ENCODE measurements at places on chromosomes 11 and 22.

DNA sequence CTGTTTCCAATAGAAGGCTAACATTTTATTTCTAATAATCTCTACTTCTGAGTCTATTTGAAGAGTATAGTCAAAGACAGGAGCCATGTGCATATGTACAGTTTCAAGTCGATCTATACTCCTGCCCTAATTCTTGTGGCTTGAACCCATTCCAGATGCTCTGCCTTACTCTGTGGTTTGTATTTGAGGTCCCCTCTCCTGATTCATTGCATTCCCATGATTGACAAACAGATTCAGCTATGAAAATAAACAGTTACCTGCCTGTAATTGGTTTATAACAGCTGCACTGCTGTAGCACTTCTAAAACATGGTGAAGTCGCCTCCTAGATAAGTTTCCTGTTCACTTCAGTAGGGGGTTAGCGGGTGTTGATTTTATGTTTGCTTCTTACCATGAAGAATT lies 138.7 kb downstream of the SOX6 start:
- DNase-seq = no peak

- DNase-seq = no peak
Measured at GRCh38 chr11:23674866-23675265, 814.6 kb upstream of the CCDC179 start.

GRCh38 chr11:77067861-77068443 lies 1.2 kb downstream of the CAPN5 start:
- DNase-seq = peak; percentile 18

- peak; percentile 20 for DNase-seq
Measured at GRCh38 chr11:85685820-85686459, at the start of gene CCDC89. Gene CCDC89, minus strand, starts transcription at chr11:85686195. Its CDS starts 65 bp downstream, at chr11:85686130.

DNA sequence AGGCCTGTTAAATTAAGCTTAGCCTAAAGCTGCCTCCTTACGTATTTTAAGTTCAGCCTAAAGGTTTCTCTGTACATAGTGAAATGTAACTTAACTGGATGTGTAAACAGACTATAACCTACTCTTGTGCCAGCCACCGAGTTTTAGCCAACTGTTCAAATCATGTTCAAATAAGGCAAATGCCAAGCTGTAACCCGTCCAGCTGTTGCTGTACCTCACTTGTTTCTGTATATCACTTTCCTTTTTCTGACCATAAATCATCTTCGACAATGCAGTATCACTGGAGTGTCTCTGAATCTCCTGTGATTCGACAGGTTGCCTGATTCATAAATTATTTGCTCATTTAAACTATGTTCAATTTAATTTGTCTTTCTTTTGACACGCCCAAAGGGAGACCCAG lies 4.0 kb upstream of the PLAAT5 start:
- DNase-seq = no peak

- DNase-seq = no peak
Measured at GRCh38 chr11:69055598-69056516, 7.1 kb downstream of the TPCN2 start.

- DNase-seq = no peak
Measured at GRCh38 chr22:33073989-33074418, 15.8 kb upstream of the SYN3 start.

GRCh38 chr11:66118847-66119246 lies 48.8 kb downstream of the PACS1 start:
- no peak for DNase-seq

- DNase-seq = no peak
Measured at GRCh38 chr11:112248201-112248600, 12.5 kb downstream of the PLET1 start.

GRCh38 chr22:28715611-28716010 lies 26.0 kb downstream of the CHEK2 start:
- no peak for DNase-seq

DNA sequence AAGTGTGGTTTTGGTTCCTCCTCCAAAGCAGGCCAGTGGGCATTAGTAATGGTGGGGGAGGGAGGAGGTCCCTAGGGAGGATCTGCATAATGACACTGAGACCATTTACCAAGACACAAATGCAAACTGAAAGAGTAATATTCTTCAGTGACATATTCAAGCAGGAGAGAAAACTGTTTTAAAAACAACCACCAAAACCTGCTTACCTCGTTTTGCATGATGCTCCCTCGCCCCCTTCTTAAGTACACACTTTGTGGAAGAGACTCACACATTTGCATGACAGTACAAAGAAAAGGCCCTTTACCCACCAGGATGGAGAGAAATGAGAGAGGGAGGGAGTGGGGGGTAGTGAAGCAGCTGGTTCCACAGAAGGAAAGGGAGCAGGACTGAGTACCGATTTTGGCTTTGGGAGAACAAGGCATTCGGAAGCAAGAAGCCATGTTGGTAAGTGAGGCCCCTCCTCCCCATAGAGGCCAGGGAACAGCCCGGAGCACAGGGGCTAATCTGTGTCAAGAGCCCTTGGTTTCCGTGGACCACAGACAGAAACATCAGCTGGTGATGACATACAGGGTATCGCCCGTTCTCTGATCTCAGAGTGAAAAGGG lies 13.0 kb upstream of the OPCML start:
- no peak for DNase-seq

DNA sequence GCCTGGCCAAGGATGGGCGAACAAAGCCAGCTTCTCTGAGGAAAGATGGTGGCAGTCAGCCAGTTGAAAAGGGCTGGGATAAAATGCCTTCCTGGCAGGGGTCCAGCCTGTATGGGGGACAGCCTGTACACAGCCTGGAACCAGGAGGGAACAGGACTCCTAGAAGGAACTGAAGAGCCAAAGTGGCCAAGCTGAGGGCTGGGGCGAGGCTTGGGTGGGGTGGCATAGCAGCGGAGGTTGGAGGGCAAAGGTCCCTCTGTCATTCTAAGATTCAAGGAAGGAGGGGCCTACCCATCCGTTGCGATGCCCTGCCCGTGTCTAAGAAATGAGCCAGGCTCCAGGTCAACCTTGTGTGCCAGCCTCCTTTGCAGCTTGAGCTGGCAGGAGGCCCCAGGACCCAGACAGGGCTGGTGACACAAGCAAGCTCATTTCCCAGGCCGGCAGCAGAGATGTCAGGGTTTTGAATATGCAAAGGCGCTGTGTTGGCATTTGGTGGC lies 22.6 kb downstream of the FADD start:
- DNase-seq = no peak

- no peak for DNase-seq
Measured at GRCh38 chr11:120713296-120713695, 201.7 kb downstream of the GRIK4 start.
